ENCODE measurements at places on chromosomes 5 and 9.
A peak's percentile ranks its signal among the peaks of the same experiment; 100 is the strongest.

DNA sequence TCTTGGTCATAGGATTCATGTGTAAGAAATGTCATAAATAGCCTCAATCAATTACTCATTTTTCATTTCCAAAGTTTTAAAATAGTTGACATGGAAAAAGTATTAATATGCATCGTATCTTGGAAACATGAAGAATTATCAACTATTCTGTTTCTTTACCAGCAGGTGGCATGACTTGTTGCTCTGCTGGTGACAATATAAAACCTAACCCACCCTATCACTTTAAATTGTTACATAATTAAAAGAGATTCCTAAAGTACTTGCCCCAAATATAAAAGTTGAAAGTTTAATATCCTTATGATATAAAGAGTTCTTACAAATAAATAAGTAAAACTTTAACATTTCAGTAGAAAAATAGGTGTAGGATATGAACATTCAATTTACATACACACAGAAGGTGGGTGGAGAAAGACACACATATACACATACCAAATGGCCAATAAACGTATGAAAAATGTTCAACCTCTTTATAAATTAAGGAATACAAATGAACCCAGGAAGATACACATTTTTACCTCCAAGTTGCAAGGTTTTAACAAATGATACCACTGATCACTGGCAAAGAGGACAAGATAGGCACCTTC, 30.6 kb downstream of the MAP1B start:
- DNase-seq = no peak

GRCh38 chr5:133252133-133252480, 200.3 kb downstream of the HSPA4 start:
- DNase-seq = no peak

- DNase-seq = no peak
Observed at GRCh38 chr5:4207486-4207885, 611.9 kb downstream of the IRX1 start.

- DNase-seq = peak; percentile 95
Observed at GRCh38 chr9:94084314-94084713, at the start of gene PTPDC1. PTPDC1 (plus strand) TSS chr9:94084464; CDS start chr9:94084531, 67 bp downstream.

All from globus pallidus (tissue), 1 donor.